ENCODE measurements at places on chromosomes 7 and 10. TPM values are rescaled to one million over a fixed set of nuclear protein-coding genes. Genes with fewer than 3 reads are reported as not detected.

OR9A2 gene
- total RNA-seq, result not detected

MBL2 gene
- not detected for total RNA-seq

TAS2R5 gene
- total RNA-seq, result 3.5 TPM

FAM25C gene
- total RNA-seq, result not detected

NEURL1 gene
- 0.50 TPM for total RNA-seq

PDZD7 gene
- 0.56 TPM for total RNA-seq

PPIF gene
- total RNA-seq, result 32.0 TPM

MYH16 gene
- under 0.01 TPM for total RNA-seq

Data from mammary epithelial cell (primary cell).